ENCODE measurements at places on chromosomes 12 and 14.

DNA sequence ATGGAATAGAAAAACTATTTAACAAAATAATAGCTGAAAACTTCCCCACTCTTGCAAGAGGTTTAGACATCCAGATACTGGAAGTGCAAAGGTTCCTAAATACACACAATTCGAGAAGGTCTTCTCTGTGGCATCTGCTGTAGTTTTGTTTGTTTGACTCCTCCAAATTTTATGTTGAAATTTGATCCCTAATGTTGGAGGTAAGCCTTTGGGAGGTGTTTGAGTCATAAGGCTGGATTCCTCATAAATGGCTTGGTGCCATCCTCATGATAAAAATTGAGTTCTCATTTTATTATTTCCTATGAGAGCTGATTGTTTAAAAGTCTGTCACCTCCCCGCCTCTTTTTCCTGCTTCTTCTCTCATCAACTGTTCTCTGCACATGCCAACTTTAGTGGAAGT is 182.7 kb downstream of the MYRFL start:
- DNase-seq = no peak

- no peak for DNase-seq
Observed at GRCh38 chr12:110993434-110993833, 73.1 kb upstream of the MYL2 start.

GRCh38 chr12:98222135-98222534 is 293.3 kb upstream of the TMPO start:
- DNase-seq = no peak

GRCh38 chr12:7650091-7650490 is 15.6 kb downstream of the APOBEC1 start:
- no peak for DNase-seq

DNA sequence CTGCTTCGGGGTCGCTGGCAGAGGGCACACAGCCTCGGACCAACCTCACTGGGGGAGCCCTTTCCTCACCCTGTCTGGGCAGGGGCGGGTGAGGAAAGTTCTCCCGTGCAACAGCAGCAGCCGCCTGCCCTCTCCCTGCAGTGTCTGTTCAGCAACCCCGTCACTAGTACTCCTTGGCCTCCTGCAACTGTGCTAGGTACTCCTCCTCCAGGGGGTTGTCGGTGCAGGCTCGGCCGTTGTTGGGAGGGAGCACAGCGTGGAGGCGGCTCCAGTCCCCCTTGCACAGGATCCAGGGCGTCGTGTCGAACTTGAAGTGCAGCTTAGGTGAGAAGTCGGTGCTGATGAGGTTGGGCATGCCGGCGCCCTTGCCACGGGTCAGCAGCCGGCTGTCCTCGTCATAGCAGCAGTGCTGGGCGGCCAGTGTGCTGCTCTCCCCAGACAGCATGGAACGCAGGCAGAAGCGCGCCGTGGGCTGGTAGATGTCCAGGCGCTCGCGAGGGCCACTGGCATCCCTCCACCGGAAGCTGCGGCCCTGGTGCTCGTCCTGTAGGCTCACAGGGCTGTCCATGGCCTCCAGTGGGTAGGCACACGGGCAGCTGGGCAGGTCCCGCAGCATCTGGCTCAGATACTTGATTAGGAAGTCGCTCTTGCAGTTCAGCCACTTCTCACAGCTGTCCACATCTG is 17.7 kb downstream of the AHSA1 start:
- no peak for DNase-seq

GRCh38 chr14:99535448-99535847 is 54.2 kb downstream of the CCNK start:
- no peak for DNase-seq

DNA sequence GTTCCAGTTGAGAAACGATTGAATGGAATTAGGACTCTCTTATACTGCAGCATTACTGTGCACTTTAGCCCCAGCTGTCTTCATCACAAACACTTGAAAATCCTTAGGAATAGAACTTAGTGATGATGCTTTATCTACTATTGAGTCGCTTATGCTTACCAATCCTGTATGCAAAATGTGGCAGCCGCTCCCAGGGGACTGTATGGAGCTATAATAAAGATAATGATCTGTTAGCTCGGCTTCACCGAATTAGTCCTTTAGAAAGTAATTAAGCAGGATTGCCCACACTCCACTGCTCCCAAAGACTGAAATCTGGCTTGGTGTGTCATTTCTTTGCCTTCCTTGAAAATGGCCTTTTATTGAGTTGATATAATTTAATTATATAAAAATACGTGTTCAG is 10.6 kb downstream of the EML1 start:
- no peak for DNase-seq

- no peak for DNase-seq
Observed at GRCh38 chr14:52954346-52955214, 3.7 kb upstream of the FERMT2 start.

DNA sequence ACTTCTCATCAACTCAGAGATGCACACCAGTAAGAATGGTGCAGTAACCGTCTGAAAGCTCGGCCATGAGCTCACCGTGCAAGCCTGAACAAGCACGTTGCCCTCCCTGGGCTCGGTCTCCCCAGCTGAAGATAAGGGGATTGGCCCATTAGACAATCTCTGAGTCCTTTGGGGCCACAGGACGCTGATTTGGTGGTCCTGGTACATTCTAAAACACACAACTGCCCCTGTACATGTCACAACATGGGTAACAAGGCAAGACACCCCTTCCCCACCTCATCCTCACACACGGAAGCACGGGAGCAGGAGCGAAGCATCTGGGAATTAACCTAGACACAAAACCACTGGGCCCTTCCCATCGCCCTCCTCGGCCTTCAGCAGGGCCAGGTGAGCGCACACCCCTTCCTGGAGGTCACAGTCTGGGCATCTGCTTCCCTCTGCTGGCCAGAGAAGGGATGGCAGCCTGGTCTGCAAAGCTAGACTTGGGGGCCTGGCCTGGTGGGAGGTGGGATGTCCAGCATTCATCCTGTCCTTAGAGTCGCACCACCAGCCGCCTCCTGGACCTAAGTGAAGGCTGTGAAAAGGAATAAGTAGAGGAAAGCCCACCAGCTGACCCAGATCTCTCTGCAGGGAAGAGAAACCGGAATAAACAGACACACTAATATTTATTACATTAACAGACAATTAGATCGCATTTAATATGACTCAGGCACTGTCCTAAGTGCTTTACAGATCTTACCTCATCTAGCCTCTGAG is 18.9 kb upstream of the SMUG1 start:
- DNase-seq = peak; percentile 75

GRCh38 chr14:91780452-91780851 is 48.6 kb upstream of the CATSPERB start:
- DNase-seq = no peak

- DNase-seq = no peak
Observed at GRCh38 chr14:38139926-38140325, 67.8 kb upstream of the SSTR1 start.

DNA sequence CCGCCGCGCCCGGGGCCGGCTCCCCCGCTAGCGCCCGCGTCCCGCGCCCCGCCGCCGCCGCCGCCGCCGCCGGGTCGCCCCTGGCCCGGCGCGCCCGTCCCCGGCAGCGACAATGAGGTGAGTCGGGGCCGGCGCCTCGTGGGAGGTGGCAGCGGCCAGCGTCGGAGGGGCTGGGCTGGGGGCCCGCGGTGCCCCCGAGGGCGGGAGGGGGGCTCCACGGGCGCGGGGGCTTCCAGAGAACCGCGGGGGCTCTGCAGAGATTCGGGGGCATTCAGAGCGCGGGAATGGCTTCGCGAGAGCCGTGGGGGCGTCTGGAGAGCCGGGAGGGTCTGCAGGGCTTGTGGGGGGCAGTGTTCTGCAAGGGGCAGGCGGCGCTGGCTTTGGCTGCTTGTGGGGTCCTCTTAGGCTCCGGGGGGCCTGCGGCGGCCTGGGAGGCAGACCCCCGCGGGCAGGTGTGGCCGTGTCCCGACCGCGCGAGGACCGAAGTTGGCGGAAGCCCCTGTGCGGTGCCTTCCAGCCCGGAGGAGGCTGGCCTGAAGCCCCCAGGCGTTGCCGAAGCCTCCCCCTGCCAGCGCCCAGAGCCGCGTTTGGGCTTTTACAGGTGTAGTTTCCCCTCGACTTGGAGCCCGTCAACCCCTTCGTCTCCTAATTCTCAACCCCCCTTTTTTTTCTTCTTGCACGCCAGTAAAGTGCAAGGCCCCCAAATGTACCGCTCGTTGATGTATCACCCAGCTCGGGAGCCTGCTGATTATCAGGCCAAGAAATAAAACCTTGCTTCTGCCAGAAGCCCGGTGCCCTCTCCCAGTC is 93.1 kb upstream of the EVL start:
- DNase-seq = no peak

GRCh38 chr14:100891501-100892445 is 11.7 kb downstream of the RTL1 start:
- DNase-seq = peak; percentile 6

DNA sequence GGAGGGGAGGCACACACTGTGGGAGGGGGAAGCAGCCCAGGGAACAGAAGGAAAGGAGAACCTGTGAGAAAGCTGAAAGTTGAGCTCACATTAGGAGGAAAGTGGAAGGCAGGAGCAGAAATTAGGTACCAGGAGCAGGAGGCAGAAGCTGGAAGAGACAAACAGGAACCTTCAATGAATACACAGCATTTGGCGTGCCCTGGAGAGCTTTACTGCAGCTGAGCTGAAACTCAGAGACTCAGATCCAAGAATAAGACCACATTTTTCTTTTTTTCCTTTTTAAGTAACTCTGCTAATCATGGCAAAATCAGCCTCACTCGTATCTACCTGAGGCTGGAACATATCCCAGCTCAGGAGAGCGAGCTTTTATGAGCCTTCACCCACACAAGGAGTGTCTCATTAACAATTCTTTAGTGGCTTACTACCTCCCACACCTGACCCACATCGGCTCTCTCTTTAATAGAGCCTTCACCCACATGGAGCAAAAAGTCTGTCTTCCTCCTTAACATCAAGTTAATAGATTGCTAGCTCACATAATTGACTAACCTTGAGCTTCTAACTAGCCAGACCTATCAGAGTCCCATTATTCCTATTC is 18.2 kb upstream of the CERS5 start:
- no peak for DNase-seq

GRCh38 chr12:64001439-64001838 is 156.9 kb downstream of the SRGAP1 start:
- DNase-seq = no peak

DNA sequence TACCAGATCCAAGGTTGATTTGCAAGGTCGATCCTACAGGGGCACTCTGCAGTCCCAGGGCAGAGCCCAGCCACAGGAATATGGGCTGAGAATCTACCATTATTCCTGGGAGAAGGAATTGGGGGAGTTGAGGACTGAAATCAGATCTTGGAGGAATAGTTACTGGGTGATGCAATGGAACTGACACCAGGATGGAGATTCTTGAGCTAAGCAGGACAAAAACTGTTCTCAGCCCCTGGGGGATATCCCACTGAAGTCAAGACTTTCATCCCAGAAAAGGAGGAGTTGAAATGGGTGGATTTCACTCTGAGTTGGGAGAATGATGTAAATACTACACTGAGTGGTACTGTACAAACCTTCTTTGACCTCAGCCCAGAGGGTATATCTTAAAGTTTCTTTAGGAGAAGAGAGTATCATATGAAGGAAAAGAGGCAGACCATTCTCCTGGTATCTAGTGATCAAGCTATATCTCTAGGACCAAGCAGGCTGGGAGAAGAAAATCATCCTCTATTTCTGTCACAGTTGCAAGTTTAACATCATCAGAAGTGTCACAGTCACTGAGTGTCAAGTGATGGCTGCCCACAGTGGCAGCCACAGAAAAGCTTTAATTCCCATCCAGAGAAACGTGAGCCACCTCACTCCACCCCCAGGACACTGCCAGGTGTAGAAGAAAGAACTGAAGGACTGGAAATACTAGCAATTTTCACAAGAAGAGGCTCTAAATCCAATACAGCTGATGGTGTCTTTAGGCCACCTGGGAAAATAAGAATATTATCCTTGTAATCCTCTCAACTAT is 181.9 kb downstream of the NUAK1 start:
- DNase-seq = no peak

- DNase-seq = no peak
Observed at GRCh38 chr12:101793401-101793800, 37.4 kb downstream of the GNPTAB start.

- no peak for DNase-seq
Observed at GRCh38 chr14:85663256-85663655, 133.3 kb downstream of the FLRT2 start.

- no peak for DNase-seq
Observed at GRCh38 chr12:94297096-94297699, 148.8 kb downstream of the PLXNC1 start.

GRCh38 chr12:56097738-56098137 is 6.6 kb upstream of the PA2G4 start:
- DNase-seq = no peak

- DNase-seq = peak; percentile 44
Observed at GRCh38 chr12:90292183-90292582, 583.5 kb upstream of the ATP2B1 start.

- DNase-seq = peak; percentile 31
Observed at GRCh38 chr14:70882776-70883492, 24.3 kb upstream of the PCNX1 start.

- no peak for DNase-seq
Observed at GRCh38 chr12:77384941-77385340, 319.6 kb upstream of the E2F7 start.

DNA sequence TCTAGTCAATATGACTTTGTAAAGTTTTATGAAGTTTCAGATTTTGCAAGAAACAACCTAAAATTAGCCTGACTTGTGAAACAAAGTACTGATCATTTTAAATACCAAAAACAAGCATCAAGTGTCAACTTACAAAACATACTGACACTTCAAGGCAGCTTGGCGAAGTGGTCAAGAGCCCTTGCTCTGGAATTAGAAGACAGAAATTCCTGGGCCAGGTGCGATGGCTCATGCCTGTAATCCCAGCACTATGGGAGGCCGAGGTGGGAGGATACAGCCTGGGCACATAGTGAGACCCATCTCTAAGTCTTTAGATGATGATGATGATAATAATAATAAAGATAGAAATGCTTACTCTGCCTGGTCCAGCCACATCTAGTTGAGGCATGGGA is 45.4 kb upstream of the NR2C1 start:
- DNase-seq = no peak

GRCh38 chr12:20050221-20050620 is 318.1 kb upstream of the PDE3A start:
- DNase-seq = peak; percentile 47

DNA sequence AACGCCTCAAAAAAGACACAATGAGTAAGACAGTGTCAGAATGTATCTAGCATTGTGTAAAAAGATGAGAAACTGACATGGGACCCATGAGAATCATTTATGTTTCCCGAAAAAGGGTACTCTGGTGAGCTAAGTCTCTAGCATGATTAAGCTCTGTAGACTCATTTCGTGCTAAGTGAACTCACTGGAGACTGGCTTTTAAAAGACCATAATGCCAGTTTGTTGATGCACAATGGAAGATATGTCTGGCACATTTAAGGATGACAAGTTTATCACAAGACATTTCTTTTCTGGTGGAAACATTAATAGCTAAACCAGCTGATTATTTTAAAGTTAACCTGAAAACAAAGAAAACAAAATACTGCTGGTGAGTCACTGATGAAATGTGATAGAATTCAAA is 233.5 kb downstream of the SLC2A13 start:
- DNase-seq = no peak

GRCh38 chr14:45199230-45199629 is 53.8 kb downstream of the MIS18BP1 start:
- DNase-seq = no peak

Measured in lung (tissue), 17 donors.